Activated T-cell treated with anti-CD3 and anti-CD28 coated beads, Interleukin-2, amount 50 U/mL, for 72 hours (primary cell): ENCODE measurements at places on chromosomes 11 and 22.

DNA sequence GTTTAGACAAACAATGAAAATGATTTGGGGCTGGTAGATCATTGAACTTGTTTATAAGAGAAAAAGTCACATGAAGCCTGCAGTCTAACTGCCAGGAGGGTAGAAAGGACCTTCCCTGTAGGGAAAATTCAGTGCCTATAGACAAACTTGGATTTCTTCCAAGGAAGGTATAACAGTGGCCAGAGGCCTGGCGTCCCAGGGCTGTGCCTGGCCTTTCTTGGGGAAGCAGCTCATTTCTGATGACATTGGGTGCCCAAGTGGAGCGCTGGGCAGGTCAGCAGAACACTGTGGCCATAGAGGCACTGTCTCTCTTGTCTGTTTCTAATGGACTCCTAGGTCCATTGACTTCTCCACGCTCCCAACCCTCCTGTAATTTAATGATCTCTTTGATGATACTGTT is 6.6 kb upstream of the FXYD6 start:
- no peak for DNase-seq
- H3K4me1 ChIP-seq: peaks cover 6% of the 10 kb centered on the region
- no peak overlapping the region for H3K27ac ChIP-seq
- H3K4me3 ChIP-seq: no peak overlapping the region
- H3K36me3 ChIP-seq: no peaks in the 10 kb centered on the region
- H3K27me3 ChIP-seq: peaks cover 33% of the 10 kb centered on the region

- no peak overlapping the region for H3K27ac ChIP-seq
- H3K36me3 ChIP-seq: no peaks in the 10 kb centered on the region
These were observed 5.2 kb upstream of the GATD1 start for GRCh38 chr11:782264-783174.

GRCh38 chr11:16338393-16338792 is 18.0 kb downstream of the SOX6 start:
- no peak overlapping the region for H3K27ac ChIP-seq
- H3K4me3 ChIP-seq: no peak overlapping the region
- no peaks in the 10 kb centered on the region for H3K27me3 ChIP-seq
- DNase-seq: no peak

- H3K4me3 ChIP-seq: no peak overlapping the region
- no peaks in the 10 kb centered on the region for H3K4me1 ChIP-seq
- H3K36me3 ChIP-seq: no peaks in the 10 kb centered on the region
- H3K27me3 ChIP-seq: peaks cover 7% of the 10 kb centered on the region
- H3K27ac ChIP-seq: no peak overlapping the region
These were observed 57.8 kb downstream of the RBFOX2 start for GRCh38 chr22:35970616-35971455.

DNA sequence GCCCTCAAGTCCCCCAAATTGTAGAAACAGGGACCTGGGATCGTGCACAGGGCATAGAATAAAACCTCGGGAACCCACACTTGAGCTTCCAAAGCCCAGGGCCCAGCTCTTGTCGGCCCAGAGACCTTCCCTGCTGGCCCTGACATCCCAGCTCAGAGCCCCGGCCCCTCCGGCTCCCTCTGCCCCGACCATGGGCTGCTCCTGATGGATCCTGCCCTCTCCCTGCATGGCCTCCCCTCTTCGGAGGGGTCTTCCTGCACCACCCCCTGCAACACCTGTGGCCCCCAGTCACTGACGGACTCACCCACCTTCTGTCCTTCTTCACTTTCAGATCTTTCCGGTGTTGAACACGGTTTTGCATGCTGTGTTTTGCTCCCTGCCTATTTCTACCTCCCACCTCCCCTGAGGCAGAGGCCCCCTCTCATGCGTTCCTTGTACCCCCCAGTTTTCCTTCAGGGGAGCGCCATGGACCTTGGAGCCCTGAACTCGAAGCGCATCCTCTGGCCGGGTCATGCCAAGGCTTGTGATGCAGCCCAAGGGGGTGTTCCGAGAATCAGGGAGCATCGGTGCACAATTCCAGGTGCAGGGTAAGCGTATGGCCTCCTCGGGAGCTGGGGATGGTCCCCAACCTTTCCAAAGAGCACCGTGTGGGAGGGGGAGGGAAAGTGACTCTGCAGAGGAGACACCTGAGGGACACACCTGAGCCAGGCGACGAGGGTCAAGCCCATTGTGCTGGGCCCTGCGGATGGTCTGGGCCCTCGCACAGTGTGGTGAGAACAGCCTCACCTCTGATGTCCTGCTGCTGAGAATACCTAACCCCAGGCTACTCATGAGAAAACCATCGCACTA is 666.4 kb downstream of the BRD1 start:
- H3K4me1 ChIP-seq: no peaks in the 10 kb centered on the region
- H3K27ac ChIP-seq: no peak overlapping the region
- no peak for DNase-seq
- no peak overlapping the region for H3K4me3 ChIP-seq
- H3K36me3 ChIP-seq: no peaks in the 10 kb centered on the region

GRCh38 chr11:134915881-134916280 is 503.8 kb upstream of the B3GAT1 start:
- H3K36me3 ChIP-seq: no peaks in the 10 kb centered on the region
- no peak overlapping the region for H3K27ac ChIP-seq
- no peak overlapping the region for H3K4me3 ChIP-seq
- no peaks in the 10 kb centered on the region for H3K4me1 ChIP-seq
- H3K27me3 ChIP-seq: peaks cover 26% of the 10 kb centered on the region

DNA sequence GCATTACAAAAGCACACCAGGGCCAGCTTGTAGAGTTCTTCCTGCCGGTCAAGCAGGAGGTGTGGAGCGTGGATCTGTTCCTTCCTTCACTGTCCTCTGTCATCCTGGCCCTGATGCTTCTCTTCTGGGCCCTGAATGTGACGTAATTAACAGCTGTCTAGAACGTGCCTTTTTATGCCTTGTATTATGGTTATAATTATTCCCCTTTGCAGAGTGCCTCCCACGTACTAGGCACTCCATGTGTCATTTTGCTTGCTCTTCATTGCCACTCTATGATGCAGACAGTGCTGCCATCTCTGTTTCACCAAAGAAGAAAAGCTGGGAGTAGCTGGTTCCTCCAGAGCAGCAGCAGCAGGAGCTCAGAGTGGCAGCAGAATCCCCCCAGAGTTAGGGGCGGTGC is 132.1 kb upstream of the TTC12 start:
- no peak for DNase-seq
- H3K4me3 ChIP-seq: no peak overlapping the region
- peaks cover 18% of the 10 kb centered on the region for H3K27me3 ChIP-seq
- H3K36me3 ChIP-seq: no peaks in the 10 kb centered on the region
- H3K27ac ChIP-seq: no peak overlapping the region

GRCh38 chr22:29320546-29320945 is 5.0 kb upstream of the RASL10A start:
- no peak overlapping the region for H3K27ac ChIP-seq
- no peak overlapping the region for H3K4me3 ChIP-seq
- no peak for DNase-seq
- no peaks in the 10 kb centered on the region for H3K4me1 ChIP-seq

DNA sequence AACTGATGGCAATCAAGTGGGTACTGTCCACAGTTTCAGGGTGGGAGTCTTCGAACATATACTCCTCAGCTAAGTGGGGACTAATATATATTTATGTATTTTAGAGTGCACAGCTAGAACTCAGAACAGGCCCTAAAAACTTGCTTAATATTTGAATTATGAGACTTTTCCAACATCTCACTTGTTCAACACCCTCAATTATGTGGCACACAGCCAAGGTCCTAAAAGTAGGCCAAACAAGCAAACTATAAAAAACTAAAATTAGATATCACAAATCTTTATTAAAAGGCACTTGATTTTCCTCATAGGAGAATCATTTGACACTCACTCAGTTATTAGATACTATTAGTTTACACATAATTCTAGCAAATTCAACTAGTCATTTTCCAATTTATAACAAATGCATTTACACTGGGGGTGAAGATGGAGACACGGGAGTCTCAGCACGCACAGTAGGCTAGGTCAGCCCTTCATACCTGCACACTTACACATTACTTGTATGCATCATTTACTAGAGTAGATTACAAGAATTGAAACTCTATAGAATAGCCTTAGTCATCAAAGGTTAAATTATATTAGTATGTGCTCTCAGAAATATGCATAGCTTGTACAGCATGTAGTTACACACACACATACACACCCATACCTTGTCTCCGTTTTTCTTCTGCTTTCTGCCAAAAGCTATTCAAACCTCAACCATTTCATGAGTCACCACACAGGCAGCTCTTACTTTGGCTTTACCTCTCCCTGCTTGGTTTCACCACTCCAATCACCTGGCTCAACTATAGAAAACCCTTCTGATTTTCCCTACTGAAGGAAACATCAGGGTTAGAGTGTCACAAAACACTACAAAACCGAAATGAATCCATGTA is 171.5 kb downstream of the SBF2 start:
- no peaks in the 10 kb centered on the region for H3K27me3 ChIP-seq
- no peak overlapping the region for H3K27ac ChIP-seq
- peaks cover 5% of the 10 kb centered on the region for H3K4me1 ChIP-seq
- H3K4me3 ChIP-seq: no peak overlapping the region

GRCh38 chr22:42970029-42970428 is 44.9 kb downstream of the PACSIN2 start:
- no peak overlapping the region for H3K27ac ChIP-seq
- H3K4me3 ChIP-seq: no peak overlapping the region
- peaks cover 1% of the 10 kb centered on the region for H3K36me3 ChIP-seq
- H3K4me1 ChIP-seq: peaks cover 48% of the 10 kb centered on the region

DNA sequence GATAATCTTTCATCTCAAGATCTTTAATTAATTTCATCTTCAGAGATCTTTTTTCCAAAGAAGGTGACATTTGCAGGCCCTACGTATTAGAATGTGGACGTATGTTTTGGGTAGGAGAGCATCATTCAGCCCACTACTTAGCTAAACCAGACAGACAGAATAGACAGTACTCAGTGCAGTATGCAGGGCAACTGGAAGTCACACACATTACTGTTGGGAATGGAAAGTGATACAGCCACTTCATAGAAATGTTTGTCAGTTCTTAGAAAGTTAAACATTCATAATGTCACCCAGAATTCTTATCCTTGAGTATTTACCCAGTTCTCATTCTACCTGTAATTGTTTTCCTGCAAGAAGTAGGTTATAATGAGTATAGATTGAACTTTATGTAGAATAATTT is 102.9 kb downstream of the PPP6R3 start:
- peaks cover 10% of the 10 kb centered on the region for H3K36me3 ChIP-seq
- no peaks in the 10 kb centered on the region for H3K27me3 ChIP-seq
- H3K4me3 ChIP-seq: peak overlapping the region; percentile 20
- H3K4me1 ChIP-seq: peaks cover 12% of the 10 kb centered on the region

- H3K36me3 ChIP-seq: peaks cover 2% of the 10 kb centered on the region
- H3K27ac ChIP-seq: no peak overlapping the region
- DNase-seq: no peak
- H3K4me1 ChIP-seq: peaks cover 9% of the 10 kb centered on the region
- H3K4me3 ChIP-seq: no peak overlapping the region
- H3K27me3 ChIP-seq: no peaks in the 10 kb centered on the region
These were observed 15.3 kb downstream of the TUG1 start for GRCh38 chr22:30984317-30984716.

GRCh38 chr11:71097506-71098240 is 154.7 kb downstream of the SHANK2 start:
- H3K4me1 ChIP-seq: no peaks in the 10 kb centered on the region
- no peaks in the 10 kb centered on the region for H3K36me3 ChIP-seq
- no peaks in the 10 kb centered on the region for H3K27me3 ChIP-seq
- H3K27ac ChIP-seq: no peak overlapping the region
- no peak overlapping the region for H3K4me3 ChIP-seq

- H3K27me3 ChIP-seq: no peaks in the 10 kb centered on the region
- H3K4me1 ChIP-seq: peaks cover 33% of the 10 kb centered on the region
- peaks cover 2% of the 10 kb centered on the region for H3K36me3 ChIP-seq
- no peak for DNase-seq
- peak overlapping the region; percentile 100 for H3K4me3 ChIP-seq
These were observed 1.2 kb downstream of the SERGEF start for GRCh38 chr11:18011633-18012032.

- H3K4me1 ChIP-seq: no peaks in the 10 kb centered on the region
- H3K4me3 ChIP-seq: no peak overlapping the region
- H3K36me3 ChIP-seq: no peaks in the 10 kb centered on the region
- H3K27me3 ChIP-seq: no peaks in the 10 kb centered on the region
These were observed 17.3 kb downstream of the TOLLIP start for GRCh38 chr11:1292018-1292643.

- no peak for DNase-seq
- no peak overlapping the region for H3K4me3 ChIP-seq
- H3K27ac ChIP-seq: no peak overlapping the region
- H3K27me3 ChIP-seq: peaks cover 6% of the 10 kb centered on the region
These were observed 610.5 kb downstream of the INSC start for GRCh38 chr11:15725246-15725645.

GRCh38 chr22:27212617-27213177 is 555.3 kb downstream of the MIAT start:
- no peak overlapping the region for H3K4me3 ChIP-seq
- H3K27me3 ChIP-seq: peaks cover 12% of the 10 kb centered on the region
- no peak overlapping the region for H3K27ac ChIP-seq
- DNase-seq: no peak
- H3K4me1 ChIP-seq: no peaks in the 10 kb centered on the region
- H3K36me3 ChIP-seq: no peaks in the 10 kb centered on the region

GRCh38 chr11:2569321-2569721 is 124.5 kb downstream of the KCNQ1 start:
- H3K4me1 ChIP-seq: no peaks in the 10 kb centered on the region
- no peak overlapping the region for H3K27ac ChIP-seq
- H3K27me3 ChIP-seq: no peaks in the 10 kb centered on the region
- no peak overlapping the region for H3K4me3 ChIP-seq
- DNase-seq: no peak
- H3K36me3 ChIP-seq: no peaks in the 10 kb centered on the region

DNA sequence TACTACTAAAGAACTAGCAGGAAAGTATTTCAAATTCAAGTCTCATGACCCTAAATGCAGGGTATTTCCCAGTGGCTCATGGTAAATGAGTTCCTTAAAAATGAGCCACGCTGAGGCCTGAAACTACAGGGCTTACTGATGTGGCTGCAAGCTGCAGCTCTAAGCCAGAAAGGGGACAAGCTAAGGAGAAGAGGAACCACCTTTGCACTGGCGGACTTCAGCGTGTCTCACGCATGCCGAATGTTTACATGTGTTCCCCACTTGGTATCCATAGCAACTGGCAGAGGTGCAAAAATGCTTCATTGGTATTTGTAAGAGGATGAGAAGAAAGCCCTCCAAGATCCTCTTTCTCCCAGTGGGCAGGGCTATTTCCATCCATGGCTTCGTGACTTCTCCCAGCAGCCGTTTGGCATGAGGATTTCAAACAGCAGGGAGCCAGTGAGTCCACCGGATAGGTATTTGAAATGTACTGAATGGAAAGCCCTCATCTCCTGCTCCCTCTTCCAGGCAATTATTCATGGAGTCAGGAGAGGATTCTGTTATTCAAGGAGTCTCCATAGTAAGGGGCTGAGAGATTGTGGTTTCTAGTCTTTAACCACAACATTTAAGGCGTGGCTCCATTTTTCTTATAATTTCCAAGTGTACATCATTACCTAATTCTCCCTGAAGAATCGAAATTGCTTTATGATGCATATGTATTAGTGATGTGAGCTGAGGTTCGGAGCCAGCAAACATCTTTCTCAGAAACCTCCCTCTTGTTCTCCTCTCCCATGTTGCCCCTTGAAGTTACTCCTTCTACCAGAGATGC is 55.3 kb upstream of the CD44 start:
- H3K36me3 ChIP-seq: peaks cover under 1% of the 10 kb centered on the region
- H3K4me3 ChIP-seq: peak overlapping the region; percentile 68
- DNase-seq: peak; percentile 62
- H3K4me1 ChIP-seq: peaks cover 94% of the 10 kb centered on the region
